ENCODE measurements at places on chromosomes 4 and X.

- no peak for DNase-seq
Measured at GRCh38 chr4:24236532-24236931, 346.7 kb upstream of the PPARGC1A start.

DNA sequence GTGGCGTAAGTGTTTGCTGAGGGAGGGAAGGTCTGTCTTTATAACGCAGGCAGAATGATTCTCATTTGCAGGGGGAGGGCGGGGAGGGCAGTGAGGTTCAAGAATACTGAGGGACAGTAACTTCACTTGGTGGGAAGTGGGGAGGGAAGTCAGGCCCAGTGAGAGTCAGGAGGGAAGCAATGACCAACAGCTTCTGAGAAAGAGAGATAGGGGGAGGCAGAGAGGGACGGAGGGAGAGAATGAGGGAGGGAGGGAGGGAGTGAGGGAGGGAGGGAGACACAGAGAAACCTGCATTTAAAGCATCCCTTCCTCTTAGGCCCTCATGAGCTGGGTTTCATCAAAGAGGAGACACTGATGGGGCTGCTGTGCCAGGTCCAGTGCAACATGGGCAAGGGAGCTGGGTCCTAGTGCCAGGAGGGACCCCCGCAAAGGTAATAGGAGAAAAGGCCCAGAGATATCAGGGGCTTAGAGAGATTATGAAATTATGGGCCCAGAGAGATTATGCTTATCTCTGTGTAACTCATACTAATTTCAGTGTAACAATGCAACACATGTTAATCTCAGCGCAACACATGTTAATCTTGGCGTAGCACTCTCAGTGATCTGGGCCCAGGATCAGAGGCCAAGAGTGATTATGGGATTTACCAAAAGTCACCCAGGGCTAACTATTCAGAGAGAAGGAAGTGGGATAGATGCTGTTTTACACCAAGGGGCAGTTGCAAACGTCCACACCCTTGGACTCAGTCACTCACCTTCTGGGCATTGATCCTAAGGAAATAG is 112.1 kb downstream of the DRD5 start:
- no peak for DNase-seq

DNA sequence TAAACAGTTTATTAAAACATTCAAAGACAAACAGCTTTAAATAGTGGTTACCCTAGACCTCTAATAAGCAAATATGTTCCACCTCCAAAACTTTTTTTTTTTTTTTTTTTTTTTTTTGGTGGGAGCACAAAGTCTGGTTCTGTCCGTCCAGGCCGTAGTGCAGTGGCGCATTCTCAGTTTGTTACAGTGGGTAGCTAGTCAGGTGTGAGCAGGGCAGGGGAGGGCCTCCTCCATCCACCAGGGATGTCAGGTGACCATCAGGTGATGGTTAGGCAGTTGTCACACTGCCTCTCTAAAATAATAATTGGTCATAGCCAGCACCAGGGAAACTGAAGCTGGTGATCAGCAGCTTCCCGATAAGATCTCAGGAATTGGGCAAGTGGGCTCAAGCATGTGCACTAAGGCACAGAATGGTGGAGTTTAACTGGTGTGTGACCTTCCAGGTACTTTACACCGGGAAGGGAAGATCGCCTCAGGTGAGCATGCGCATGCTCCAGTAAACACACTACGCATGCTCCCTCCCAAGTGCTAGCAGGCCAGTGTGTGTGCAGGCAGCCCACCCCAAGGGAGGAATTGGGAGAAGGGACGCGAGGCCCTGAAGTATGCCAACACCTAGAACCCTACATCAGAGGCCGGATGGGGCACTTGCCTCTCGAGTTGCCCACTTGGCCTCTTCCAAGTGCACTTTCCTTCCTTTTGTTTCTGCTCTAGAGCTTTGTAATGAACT is 27.2 kb downstream of the TNIP2 start:
- no peak for DNase-seq

GRCh38 chr4:42066402-42066801 is 76.1 kb downstream of the SLC30A9 start:
- no peak for DNase-seq

GRCh38 chr4:102580463-102580842 is 79.3 kb downstream of the NFKB1 start:
- no peak for DNase-seq

Data from dorsolateral prefrontal cortex (tissue), 122 donors.